Muscle of arm (tissue), 14 donors: ENCODE measurements at places on chromosomes 6 and 20. TPM values are rescaled to one million over a fixed set of nuclear protein-coding genes. Genes with fewer than 3 reads are reported as not detected.

DNA sequence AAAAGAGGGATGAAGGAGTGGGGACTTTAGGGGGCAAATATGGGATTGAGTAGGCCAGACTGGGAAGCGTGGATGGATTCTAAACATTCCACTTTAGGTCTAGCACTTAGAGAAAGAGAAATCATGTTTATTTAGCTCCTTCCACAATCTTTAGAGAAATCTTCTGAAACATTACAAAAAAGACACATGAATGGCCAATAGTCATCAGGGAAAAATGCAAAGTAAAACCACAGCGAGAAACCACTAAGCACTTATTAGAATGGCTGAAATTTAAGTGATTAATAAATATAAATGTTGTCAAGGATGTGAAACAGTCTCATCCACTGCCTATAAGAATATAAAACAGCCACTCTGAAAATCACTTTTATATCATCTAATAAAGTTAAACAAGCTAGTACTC, 46.9 kb downstream of the HLA-A start:
- DNase-seq, result no peak

DNA sequence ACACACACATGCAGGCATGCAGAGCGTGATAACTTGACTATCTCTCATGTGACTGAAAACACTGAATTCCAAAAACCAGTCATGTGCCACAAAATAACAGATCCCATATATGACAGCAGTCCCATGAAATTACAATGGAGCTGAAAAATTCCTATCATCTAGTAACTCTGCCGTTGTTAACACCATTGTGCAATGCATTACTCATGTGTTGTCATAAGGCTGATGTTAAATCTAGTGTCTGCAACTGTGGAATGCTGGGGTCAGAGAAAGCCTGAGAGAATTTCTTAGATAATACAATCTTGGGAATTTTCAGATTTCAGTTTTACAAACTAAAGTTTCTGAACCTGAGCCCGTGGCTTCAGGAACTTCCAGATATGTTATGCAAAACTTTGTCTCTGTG, 70.2 kb downstream of the LYRM4 start:
- DNase-seq, result no peak

AVP gene
- polyA plus RNA-seq, result not detected

- DNase-seq, result no peak
Measured at GRCh38 chr20:16258766-16259165, 314.5 kb downstream of the KIF16B start.

GRCh38 chr6:157668713-157669112, 154.3 kb upstream of the SNX9 start:
- DNase-seq, result no peak

- DNase-seq, result no peak
Measured at GRCh38 chr6:122048570-122048969, 350.9 kb upstream of the HSF2 start.

SDC4 gene
- polyA plus RNA-seq, result 20.9 TPM

DNA sequence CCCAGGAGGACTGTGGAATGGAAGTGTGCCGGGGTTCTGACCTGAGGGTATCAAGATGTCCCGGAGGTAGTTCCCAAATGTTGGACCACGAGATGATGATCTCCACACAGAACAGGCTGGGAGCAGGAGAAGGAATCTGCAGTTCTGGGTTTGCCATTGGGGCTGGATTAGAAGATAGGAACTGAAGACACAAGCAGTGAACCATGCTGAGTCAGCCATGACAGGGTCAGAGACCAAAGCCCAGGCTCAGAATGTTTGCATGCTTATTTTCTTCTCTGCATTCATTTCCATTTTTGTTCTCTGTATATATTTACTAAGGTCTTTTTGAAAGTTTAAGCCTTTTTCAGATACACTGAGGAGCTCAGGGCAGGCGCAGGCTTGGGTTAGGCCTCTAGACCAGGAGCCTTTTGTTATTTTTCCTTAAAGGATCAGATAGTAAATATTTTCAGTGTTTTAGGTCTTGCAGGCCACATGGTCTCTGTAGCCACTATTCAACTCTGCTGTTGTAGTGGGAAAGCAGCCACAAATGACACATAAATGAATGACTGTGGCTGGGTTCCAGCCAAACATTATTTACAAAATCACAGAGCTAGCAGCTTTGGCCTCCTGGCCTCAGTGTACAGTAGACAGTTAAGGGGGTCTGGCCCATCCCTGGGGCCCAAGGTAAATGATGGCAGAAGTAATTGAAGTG, 28.5 kb downstream of the SLC35D3 start:
- no peak for DNase-seq

- DNase-seq, result peak; percentile 19
Measured at GRCh38 chr6:131819572-131820124, 11.8 kb downstream of the ENPP1 start.

- no peak for DNase-seq
Measured at GRCh38 chr6:65671922-65672321, 35.1 kb downstream of the EYS start.

- peak; percentile 9 for DNase-seq
Measured at GRCh38 chr6:7543789-7544424, 2.4 kb downstream of the DSP start.

DNA sequence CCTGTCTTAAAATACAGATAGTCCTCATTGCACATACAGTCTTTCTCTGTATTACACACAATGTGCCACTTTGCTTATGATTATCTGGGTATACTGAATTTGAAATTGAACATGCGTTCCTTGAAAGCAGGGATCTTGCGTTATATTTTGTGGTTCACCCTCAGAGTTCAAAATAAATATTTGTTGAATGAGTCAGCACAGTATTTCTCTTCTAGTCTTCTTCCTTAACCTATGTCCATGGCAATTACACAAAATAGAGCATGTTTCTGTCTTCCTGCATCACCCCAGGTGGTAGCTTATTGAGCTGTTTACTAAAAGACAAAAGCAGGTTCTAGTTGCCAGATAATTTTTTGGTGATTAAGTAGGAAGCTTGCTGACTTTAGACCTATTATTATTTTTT, 272.9 kb upstream of the FERMT1 start:
- DNase-seq, result no peak

DNA sequence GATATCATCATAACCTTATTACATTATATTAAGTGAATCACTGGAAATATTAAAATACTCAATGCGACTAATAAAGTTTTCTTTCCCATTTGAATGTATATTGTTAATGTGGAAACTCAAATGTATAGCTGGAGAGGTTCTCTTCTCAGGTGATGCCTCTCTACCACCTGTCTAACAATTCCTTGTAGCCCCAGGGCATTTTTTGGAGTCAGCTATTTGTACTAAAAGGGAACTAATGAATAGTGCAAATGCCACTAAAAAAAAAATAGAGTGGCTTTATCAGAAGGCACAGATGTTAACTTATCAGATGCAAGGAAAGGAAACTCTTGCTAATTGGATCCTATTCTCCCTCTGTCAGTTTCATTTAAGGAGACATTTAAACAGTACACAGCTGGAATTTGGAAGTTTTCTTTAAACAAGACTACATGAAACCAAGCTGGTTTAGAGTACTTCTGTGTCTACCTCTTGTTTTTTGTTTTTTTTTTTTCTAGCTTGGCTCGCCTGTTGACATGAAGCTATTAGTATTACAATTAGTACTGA, 897.0 kb upstream of the SLC35B3 start:
- DNase-seq, result no peak

DNA sequence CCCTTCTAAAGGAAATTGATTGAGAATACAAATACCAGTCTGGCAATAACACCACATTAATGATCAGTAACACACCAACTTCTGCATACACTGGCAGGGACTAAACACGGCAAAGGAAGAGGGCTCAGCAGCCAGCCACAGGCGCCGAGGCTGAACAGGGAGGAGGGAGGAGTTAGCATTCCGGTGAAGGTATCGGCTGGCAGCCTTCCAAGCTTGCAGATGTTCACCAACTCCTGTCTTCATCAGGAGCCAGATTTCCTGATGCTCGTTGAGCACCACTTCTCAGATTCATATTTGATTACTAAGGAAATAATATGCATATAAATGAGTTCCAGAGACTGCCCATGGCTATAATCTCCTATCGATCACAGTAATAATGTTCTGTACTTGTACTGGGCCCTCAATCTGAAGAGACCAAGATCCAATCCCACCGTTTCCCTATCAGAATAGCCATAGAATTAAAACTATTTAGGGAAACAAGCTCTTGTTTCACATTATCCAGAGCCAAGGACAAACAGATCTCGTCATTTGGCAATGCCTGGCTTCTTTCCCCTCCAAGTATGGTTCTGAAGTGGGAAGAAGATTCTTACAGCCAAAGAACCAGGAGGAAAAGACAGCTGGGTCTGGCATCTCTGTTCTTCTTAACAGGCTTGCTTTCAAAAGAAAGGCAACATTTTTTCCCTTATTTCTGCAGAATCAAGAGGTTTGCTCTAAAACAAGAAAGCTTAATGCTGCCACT, 42.2 kb downstream of the GFOD1 start:
- DNase-seq, result no peak

DNA sequence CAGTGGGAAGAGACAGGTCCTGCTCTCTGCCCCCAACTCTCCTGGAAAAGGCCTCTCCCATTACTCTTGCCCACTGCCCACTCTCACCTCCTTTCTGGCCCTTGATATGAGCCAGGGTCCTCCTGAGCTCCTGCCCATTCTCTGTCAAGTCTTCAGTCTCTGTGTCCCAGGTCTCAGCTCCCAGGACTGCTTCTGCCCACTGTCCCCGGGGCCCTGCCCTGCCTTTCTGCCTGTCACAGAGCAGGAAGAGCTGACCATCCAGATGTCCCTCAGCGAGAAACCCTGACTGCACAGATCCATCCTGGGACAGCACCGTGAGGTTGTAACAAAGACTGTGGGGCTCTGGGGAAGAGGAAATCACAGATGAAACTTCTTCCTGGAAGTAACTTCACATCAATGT, 22.2 kb downstream of the HLA-F start:
- DNase-seq, result no peak

- no peak for DNase-seq
Measured at GRCh38 chr6:82138075-82138791, 109.3 kb downstream of the IBTK start.

DNA sequence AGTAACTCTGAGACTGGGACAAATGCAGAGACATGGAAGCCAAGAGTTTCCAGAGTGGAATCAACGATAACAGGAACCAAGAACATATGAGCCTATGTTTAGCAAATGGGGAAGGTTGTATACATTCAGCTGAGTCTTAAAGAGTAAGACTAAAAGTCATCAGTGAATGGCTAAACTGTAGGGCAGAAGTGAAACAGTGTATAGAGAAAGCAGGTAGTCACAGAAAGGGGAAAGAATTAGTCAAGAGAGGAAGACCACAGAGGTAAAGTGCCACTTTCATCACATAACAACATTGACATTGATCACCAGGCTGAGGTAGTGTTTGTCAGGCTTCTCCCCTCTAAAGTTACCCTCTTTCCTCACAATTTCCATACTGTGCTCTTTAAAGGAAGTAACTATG, 306.5 kb upstream of the SPTLC3 start:
- DNase-seq, result no peak

GRCh38 chr6:128158496-128158895, 257.6 kb upstream of the THEMIS start:
- no peak for DNase-seq

GRCh38 chr20:8118039-8118438, 14.0 kb upstream of the PLCB1 start:
- DNase-seq, result no peak

- no peak for DNase-seq
Measured at GRCh38 chr20:57435498-57436222, 44.5 kb downstream of the RBM38 start.

LKAAEAR1 gene
- polyA plus RNA-seq, result 0.16 TPM

- no peak for DNase-seq
Measured at GRCh38 chr6:111212625-111213024, 125.3 kb downstream of the SLC16A10 start.
